Right lobe of liver (tissue), 6 donors: ENCODE measurements at places on chromosomes 1 and 21.

GRCh38 chr1:42152907-42153600 lies at the start of gene GUCA2B:
Gene GUCA2B, plus strand, starts transcription at chr1:42153410. Its CDS starts 41 bp downstream, at chr1:42153451.
- no peak for DNase-seq

GRCh38 chr1:58968360-58968952 lies 184.6 kb upstream of the JUN start:
- peak; percentile 90 for DNase-seq

- no peak for DNase-seq
These were observed 34.9 kb downstream of the WNT9A start for GRCh38 chr1:227912866-227913265.

- DNase-seq: no peak
These were observed 34.5 kb downstream of the EBNA1BP2 start for GRCh38 chr1:43137445-43138052.

DNA sequence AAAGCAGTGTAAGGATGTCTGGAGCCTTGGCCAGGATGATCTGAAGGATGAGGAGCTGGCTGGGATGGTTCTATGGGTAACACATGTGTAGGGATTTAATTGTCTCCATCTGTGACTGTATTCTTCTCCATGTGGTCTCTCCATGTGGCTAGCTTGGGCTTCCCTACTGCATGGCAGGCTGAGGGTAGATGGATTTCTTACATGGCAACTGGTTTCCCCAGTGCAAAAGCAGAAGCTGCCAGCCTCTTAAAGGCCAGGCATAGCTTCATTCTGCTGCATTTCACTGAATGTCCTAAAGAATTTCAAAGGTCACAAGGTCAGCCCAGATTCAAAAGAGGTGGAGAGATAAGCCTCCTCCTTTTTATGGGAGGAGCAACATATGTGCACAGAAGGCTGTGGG lies 61.7 kb downstream of the XCL2 start:
- no peak for DNase-seq

- no peak for DNase-seq
These were observed 71.6 kb downstream of the XCL2 start for GRCh38 chr1:168472223-168472622.

DNA sequence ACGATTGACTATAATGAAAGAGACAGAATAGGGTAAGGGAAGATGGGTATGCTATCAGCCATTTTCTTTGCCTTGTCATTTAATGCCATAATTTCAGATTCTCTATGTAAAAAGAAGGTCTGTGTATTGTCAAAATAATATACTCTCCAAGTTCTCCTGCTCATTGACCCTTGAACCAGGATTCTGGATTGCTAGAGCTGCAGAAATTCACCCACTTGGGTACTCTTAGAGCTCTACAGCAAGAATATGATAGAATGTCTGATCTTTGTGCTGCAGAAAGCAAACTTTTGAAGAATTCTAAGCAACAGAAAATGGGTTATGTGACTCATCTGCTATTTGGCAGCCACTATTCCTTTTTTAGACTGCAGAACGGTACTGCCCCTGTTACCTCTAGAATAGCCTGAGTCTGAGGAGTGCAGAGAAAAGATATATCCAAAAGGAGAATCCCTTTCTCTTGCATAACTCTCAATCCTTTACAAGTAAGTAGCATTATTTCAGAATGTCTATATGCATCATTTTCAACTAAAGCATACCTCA lies 78.2 kb upstream of the TENT5C start:
- no peak for DNase-seq

- no peak for DNase-seq
These were observed 126.1 kb downstream of the NAV1 start for GRCh38 chr1:201665036-201665435.

- peak; percentile 63 for DNase-seq
These were observed 66.1 kb downstream of the TENT5C start for GRCh38 chr1:117671781-117672501.

DNA sequence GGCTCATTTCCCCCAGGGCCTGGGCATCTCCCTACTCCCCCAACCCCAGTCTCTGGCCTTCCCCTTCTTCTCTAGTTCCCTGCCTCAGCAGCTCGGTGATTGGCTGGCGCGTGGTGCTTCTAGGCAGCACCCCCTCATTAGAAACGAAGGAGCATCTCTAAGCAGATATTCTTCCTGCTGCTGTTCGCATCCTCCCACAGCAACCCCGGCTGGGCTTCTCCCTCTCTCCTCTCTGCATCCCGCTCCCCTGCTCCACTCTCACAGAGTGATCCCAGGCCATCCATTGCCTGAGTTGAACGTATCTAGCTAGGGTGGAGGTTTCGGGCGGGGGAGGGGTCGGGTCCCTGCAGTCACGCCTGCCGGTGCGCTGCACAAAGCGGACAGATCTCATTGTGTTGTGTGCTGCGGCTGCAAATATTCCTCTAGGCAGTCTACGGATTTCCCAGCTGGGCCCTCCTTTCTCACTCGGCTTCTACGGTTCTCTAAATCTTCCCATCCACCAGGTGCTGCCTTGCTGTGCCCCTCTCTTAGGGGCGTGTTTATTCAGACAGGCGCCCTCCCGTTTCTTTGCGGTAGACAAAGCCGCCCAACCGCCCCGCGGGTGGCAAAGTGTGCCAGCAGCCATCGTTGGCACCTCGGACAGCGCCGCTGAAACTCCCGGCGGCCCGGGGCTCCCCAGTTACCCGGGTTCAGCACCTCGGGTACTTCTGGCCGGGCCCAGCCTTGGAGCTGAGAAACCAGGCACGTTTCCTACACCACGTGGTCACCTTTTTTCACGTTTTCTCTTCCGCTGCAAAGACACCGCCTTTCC lies 2.2 kb downstream of the CACNA1E start:
- DNase-seq: no peak

- DNase-seq: no peak
These were observed 160.2 kb downstream of the DHRS3 start for GRCh38 chr1:12457771-12458170.

DNA sequence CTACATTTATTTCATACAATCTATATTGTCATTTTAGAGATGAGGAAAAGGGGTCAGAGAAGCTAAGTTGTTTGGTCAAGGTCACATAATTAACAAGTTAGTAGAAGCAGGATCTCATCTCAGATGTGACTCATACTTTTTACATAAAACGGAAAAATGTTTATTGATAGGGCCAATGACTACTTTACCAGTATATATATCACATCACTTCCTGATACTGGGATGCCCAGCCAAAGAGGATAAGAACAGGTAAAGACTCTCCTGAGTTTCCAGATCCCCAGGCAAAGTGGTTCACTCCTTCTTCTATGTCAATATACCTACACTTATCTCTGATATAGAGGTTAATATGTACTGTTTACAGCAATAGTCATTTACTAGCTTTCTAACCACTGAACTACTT lies 21.0 kb downstream of the YIPF1 start:
- no peak for DNase-seq

DNA sequence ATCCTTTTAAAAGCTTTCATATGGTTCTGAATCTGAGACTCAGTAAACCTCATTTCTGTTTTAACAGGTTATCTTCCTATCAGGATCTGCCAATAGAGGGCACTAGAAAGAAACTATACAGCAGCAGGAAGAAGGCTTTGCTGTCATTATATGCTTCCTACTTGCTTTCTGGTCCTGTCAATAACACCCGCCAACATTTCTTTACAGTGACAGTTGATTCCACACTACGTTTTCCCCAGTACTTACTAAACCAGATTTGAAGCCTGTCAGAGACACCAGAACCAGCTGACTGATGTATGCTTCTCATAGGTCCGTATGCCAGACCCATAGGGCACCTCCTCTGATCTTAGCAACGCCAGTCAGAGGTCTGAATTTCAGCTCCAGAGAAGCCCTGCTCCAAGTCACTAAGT lies 341.0 kb upstream of the NEGR1 start:
- no peak for DNase-seq

DNA sequence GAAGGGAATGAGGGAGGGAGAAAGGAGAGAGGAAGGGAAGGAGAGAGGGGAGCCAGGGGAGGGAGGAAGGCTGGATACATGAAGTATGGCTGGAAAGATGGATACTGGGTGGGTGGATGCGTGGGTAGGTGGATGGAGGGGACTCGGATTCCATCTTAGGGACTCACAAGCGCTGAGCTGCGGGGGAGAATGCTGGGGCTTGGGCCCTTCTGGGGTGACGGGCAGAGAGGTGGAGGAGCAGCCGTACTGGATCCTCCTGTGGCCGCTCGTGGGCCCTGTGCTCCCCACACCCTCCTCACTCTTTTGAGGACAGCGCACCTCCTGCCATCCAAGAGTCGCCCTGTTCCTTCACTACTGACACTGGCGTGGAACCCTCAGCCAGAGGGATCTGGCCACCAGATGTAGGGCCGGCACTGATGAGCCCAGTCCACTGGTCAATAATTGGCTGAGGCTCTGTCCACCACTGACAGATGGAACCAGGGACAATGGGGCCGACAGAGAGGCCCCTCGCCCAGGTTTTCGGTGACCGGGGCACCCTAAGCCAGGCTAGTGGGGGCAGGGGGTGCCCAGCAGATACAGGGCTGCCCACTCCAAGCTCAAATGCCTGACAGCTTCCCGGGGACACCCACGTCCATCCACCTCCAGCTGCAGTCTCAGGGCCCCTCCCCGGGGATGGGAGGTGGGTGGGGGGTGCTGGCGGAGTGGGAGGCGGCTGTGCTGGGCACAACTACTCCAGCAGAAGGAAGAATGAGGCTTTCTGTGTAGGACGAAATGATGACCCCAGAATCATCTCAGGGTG lies 4.4 kb upstream of the ACTRT2 start:
- no peak for DNase-seq

- DNase-seq: no peak
These were observed 2.4 kb upstream of the THEM5 start for GRCh38 chr1:151855933-151856332.

GRCh38 chr1:201760516-201760915 lies 68.4 kb upstream of the IPO9 start:
- no peak for DNase-seq

DNA sequence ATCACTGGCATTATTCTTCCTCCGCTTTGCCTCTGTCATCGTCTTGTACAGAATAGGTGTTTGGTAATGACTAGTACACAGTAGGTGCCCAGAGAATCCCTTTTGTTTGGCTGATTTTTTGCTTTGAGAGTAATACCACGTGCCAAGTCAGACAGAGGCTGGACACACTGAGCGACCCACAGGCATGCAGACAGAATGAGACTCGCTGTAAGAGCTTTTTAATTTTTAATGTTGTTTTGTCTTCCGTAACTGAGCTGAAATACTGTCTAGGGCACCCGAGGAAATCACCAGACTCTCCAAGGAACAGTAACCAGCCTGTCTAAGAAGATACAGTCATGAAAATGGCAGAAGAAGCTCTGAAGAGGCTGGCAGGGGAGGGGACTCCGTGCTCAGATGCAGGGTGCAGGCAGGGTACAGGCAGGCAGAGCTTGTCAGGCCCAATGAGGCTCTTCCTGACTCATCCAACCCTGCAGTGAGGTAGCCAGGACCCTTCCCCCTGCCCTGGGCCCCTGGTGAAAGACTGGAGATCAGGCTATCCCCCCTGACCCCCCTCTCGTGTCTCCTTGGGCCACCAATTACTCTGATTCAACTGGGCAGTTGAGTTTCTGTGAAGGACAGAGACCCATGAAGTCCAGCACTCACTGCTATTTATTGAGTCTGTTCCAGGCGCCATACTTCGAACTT lies 60.1 kb upstream of the ECE1 start:
- no peak for DNase-seq

- DNase-seq: no peak
These were observed 58.9 kb downstream of the WLS start for GRCh38 chr1:68173283-68173935.

- DNase-seq: no peak
These were observed 505.8 kb downstream of the SMYD3 start for GRCh38 chr1:246001142-246001836.

- DNase-seq: no peak
These were observed 30.7 kb downstream of the LRP8 start for GRCh38 chr1:53297195-53297594.

- no peak for DNase-seq
These were observed 5.3 kb downstream of the PADI2 start for GRCh38 chr1:17113963-17114362.

DNA sequence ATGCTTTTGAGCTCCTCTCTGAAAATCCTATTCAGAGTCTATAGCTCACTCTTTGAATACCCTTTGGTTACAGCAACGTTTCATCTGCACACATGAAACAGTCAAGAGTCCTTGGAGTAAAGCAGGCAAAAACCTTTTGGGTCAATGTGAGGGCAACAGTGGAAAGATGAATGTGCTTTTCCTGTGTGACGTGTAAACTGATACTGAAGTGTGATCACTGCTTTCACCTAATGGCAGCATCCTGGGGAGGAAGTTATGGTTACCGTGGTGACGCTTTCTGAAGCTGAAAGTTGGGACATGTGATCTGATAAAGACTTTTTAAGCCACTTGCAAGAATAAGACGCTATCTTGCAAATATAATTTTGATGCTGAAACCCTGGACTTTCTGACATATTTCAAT lies 160.0 kb downstream of the SEC16B start:
- no peak for DNase-seq

DNA sequence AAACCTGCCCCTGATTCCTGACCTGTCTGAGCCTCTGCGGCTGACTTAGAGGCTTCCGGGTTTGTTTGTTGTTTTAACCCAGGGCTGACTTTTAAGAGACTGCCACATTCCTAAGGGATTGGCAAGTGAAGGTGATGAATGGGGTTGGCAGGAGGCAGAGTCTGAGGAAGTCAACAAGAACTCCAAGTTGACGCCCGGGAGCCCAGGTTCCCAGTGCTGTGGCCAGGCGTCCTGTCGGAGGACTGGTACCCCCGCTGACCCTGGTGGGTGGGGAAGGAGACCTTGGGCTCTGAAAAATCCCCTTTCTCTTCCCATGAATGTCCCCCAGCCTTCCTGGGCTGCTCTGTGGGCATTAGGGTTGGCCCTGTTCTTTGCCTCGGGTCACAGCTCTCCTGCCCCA lies 19.7 kb upstream of the EPS8L3 start:
- DNase-seq: peak; percentile 10

GRCh38 chr1:34379911-34380310 lies 203.2 kb downstream of the C1orf94 start:
- DNase-seq: no peak

DNA sequence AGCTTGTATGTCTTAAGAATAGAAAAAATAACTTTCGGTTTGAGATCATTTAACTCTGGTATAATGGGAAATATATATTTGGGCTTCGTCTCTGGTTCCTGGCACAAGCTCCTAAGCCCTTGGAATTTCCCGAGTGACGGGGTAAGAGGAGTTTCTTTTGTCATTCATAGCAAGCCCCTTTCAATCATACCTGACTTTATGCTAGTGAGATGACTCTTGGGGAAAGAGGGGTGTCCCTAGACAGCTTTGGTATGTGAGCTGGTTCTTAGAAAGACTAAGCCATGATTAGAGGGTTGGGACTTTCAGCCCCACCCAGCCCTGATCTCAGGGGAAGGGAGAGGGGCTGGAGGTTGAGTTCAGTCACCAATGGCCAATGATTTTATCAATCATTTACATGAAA lies 13.9 kb upstream of the MTARC1 start:
- DNase-seq: no peak

- DNase-seq: no peak
These were observed 499.2 kb downstream of the OMA1 start for GRCh38 chr1:58047265-58047858.
